ENCODE measurements at places on chromosomes 16 and 17. TPM values are rescaled to one million over a fixed set of nuclear protein-coding genes. Genes with fewer than 3 reads are reported as not detected.

Gene KRTAP2-3
- total RNA-seq, result 126 TPM

DNA sequence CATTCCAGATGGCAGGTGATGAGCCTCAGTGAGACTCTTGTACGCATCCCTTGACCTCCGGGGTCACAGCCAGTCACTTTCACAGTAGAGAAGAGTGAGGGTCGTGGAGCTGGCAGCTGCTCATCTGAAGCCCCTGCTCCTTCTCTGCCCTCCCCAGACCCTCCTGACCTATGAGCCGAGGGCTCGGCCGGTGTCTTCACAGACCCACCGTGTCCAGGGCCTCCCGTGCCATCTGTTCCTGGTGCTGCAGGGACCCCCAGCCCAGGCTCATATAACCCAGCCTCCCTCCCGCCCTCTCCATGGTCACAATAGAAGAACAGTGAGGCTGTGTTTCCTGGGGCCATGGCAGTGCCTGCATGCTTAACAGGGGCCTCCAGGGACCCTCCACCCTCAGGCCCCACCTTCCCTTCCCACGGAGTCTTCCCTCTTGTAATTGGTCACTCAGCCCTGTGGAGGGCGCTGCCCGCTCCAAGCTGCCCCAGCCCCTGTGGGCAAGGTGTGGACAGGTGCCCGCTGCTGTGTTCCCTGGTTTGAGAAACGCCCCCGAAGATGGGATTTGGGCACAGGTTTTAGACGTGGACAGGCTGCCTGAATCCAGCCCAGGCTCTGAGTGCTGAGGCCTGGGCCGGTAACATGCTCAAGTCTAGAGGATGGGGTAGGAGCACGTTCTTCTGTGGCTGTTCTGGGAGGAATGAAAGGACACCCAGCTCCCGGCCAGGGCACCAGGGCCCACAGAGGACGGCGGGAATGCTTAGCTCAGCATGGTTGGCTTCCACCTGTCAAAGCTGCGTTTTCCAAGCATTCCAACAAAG lies 38.7 kb downstream of the ACSF3 start:
- H3K4me3 ChIP-seq, result no peak overlapping the region
- no peak overlapping the region for H3K27ac ChIP-seq
- H3K4me1 ChIP-seq, result no peaks in the 10 kb centered on the region
- no peaks in the 10 kb centered on the region for H3K27me3 ChIP-seq
- DNase-seq, result no peak

DNA sequence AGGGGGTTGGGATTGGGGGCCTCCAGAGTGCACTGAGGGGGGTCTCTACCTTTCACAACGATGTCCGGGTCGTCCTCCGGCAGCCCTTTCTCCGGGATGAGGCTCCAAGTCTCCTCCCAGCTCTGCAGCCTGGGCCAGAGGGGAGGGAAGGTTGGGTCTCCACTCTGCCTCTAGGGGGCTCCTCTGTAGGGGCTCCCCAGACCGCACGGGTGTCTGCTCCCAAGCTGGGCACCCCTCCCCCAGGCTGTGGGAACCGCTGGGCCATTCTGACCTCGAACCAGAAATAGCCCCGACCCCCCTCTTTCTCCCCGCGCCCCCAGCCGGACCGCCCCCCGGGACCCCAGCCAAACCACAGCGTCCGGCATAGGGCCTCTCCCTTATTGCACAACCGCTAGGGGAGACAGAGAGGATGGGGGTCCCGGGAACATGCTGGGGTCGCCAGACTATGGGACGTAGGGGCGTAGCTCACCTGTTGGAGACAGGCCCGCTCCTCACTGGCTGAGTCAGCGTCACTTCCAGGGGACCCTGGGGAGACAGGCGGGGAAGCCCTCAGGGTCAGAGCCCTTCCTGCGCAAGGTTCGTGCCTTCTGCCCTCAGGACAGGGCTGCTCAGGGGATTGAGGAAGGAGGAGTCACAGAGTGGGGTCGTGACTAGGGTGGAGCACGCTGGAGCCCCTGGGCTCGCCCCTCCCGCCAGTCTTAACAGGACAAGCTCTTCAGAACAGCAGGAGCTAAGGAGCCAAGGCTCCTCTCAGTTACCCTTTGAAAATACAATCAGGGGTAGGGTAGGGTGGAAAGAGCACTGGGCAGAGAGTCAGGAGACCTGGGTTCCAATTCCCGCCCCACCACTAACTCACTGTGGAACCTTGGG lies 2.7 kb downstream of the PLEKHH3 start:
- DNase-seq, result no peak
- peak overlapping the region; percentile 86 for H3K4me3 ChIP-seq
- peaks cover 1% of the 10 kb centered on the region for H3K27me3 ChIP-seq
- peaks cover 15% of the 10 kb centered on the region for H3K36me3 ChIP-seq
- H3K4me1 ChIP-seq, result peaks cover 33% of the 10 kb centered on the region
- peak overlapping the region; percentile 52 for H3K27ac ChIP-seq

- no peak overlapping the region for H3K4me3 ChIP-seq
- H3K27ac ChIP-seq, result peak overlapping the region; percentile 56
- H3K4me1 ChIP-seq, result peaks cover 22% of the 10 kb centered on the region
- DNase-seq, result no peak
Observed at GRCh38 chr17:5331506-5331905, 49.4 kb downstream of the RABEP1 start.

- no peaks in the 10 kb centered on the region for H3K27me3 ChIP-seq
- DNase-seq, result peak; percentile 81
- H3K27ac ChIP-seq, result peak overlapping the region; percentile 95
Observed at GRCh38 chr17:1110862-1111598, 68.8 kb downstream of the ABR start.

GRCh38 chr17:11545696-11546095 lies 52.6 kb upstream of the DNAH9 start:
- H3K4me1 ChIP-seq, result no peaks in the 10 kb centered on the region
- H3K4me3 ChIP-seq, result no peak overlapping the region
- H3K27ac ChIP-seq, result no peak overlapping the region
- peaks cover 4% of the 10 kb centered on the region for H3K36me3 ChIP-seq
- DNase-seq, result no peak
